CD4-positive, alpha-beta T cell treated with Interleukin-21 for 1 hour (primary cell): ENCODE measurements at places on chromosomes 12 and 14.

- no peak for DNase-seq
Observed at GRCh38 chr12:80325167-80325959, 118.7 kb upstream of the PTPRQ start.

GRCh38 chr12:51346581-51346980 is at the start of gene CELA1:
CELA1 (minus strand) TSS chr12:51346679; CDS start chr12:51346638, 41 bp downstream.
- DNase-seq: no peak

DNA sequence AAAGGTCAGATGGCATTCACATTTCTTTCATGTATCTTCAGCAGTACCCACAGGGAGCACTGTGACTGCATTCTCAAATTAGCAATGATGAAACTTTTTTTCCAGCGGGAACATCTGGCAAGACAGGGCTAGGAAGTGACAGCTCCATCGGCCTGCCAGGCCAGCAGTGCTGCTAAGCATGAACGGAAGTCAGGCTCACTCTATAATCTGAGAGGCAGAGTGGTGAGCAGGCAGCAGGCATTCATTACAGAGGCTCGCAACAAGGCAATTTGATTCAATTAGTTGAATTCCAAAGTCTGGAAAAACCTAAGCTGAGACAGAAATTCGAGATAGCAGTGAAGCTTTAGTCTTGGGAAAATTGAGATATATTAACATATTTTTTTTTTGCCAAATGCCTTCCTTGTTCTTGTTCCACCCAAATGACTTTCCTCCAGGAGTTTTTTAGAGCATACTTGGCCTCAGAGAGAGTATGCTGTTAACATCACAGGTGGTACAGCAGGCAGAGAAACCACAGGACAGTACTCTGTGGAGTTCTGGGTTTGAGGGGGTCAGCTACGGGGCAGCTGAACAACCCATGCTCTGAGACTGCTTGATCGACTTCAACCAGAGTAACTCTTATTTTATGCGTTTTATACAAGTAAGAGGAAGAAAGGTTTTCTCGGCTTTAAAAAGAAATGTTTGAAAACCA is 414.9 kb downstream of the APAF1 start:
- DNase-seq: no peak

- no peak for DNase-seq
Observed at GRCh38 chr12:17139931-17140330, 534.0 kb upstream of the LMO3 start.

- no peak for DNase-seq
Observed at GRCh38 chr12:30197392-30198057, 413.8 kb upstream of the TMTC1 start.

DNA sequence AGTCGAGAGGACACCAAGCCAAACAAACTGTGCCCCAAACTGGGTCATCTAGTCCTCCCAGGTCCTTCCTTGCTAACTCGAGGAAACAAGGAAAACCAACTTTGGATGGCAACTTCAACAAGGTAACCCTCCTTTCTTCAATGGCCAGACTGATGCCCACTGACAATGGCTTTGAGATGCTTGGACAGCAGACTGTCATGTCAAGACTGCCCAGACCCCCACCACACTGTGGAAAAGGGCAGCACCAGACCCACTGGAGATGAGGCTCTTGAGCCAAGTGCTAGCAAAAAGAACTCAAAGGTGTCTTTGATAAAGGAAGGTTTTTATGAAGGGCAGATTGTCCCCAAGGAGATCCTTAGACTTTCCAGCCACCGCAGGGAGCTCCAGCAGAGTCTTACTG is 9.0 kb upstream of the CDH24 start:
- no peak for DNase-seq

GRCh38 chr14:22466491-22466890 is 122.5 kb downstream of the DAD1 start:
- no peak for DNase-seq

GRCh38 chr12:15962760-15963159 is 51.6 kb downstream of the DERA start:
- DNase-seq: no peak

DNA sequence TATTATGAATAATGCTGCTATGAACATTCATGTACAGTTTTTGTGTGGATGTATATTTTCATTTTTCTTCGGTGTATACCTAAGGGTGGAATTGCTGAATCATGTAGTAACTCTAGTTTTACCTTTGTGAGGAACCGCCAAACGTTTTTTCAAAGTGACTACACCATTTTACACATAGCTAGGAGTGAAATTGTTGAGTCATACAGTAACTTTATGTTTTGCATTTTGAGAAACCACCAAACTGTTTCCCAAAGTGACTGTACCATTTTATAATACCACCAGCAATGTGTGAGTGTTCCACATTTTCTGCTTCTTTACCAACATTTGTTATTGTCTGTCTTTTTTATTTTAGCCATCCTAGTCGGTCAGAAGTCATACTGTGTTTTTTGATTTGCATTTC is 3.1 kb upstream of the TPH2 start:
- DNase-seq: no peak

- DNase-seq: no peak
Observed at GRCh38 chr12:4643747-4644146, 5.1 kb downstream of the AKAP3 start.

- no peak for DNase-seq
Observed at GRCh38 chr12:49015196-49015595, 3.4 kb downstream of the PRKAG1 start.

DNA sequence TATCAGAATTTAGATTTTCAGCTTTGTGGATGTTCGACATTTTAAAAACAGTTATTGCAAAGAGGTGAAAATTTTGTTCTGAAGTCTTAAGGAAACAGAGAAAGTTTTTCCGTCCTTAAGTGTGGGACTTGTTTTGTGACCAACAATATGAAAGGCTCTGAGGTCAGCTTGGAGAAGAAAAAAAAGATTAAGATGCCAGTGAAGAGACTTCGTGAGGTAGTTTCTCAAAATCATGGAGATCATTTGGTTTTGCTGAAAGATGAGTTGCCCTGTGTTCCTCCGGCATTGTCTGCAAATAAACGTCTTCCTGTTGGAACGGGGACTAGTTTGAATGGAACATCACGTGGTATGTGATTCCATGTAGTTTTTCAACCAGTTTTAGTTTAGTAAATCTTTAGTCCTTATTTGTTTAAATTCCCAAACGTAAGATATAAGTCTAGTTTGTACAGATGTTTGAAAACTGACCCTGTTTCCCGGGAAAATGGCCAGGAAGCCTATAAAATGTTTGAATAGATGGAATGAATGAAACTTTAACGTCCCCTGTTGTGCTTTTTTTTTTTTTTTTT is 682 bp downstream of the KIAA0586 start:
- peak; percentile 47 for DNase-seq

GRCh38 chr12:104171785-104172569 is 34.0 kb upstream of the NFYB start:
- no peak for DNase-seq

GRCh38 chr12:56719056-56719455 is 6.0 kb downstream of the NACA start:
- no peak for DNase-seq

GRCh38 chr14:20714593-20715250 is 26.2 kb downstream of the ANG start:
- DNase-seq: no peak

DNA sequence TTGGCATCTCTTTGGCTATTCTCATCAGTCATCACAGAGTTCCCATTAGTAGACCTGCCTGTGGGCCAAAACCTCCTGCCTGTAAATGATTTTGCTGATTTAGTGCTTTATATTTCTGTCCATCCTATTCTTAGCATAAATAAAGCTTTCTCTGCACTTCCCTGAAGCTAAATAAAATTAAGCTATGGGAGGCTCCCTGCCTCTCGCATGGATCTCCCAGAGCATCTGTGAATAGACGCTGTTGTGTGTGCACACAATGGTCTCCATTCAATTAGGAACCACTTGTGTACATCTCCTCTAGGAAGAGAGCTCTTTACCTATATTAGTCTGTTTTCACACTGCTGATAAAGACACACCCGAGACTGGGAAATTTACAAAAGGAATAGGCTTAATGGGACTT is 80.4 kb downstream of the PPFIBP1 start:
- no peak for DNase-seq

- no peak for DNase-seq
Observed at GRCh38 chr12:30908722-30909348, 17.7 kb upstream of the TSPAN11 start.

GRCh38 chr14:70809225-70810219 is at the start of gene MAP3K9:
MAP3K9 (minus strand) TSS chr14:70809513; CDS start chr14:70809171, 342 bp downstream.
- DNase-seq: peak; percentile 92

DNA sequence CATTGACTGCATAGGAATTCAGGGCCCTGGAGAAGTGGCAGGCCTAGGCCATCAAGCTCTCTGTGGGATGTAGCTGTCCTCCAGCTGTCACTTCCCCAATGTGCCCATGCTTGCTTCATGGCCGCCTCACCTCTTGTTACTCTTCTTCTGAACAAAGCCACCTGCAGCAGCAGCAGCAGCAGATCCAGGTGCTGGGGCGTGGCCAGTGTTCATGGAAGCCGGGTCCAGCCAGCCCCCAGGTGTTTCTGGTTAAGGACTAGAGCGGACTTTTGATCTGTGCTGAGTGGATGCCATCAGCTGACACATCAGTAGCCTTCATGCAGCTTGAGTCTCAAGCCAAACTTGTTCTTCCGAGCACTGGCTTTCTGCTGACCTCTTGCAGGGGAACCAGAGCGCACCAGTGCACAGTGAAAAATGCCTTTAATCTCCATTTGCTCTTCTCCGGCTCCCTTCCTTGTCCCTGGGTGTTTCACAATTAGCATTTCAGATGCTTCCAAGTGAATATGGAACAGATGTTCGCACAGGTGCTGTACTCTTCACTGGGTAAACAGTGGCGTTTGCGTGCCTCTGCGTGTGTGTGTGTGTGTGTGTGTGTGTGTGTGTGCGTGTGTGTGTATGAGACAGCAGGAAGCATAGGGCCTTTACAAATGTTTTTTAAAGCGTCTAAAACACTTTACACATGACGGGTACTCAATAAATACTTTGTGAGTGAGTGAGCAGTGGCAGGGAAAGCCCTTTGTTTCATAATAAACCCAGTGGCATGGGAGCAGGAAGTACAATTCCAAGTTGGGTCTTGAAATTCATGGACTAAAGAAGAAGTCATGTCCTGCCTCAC is 20.1 kb downstream of the TPCN1 start:
- DNase-seq: no peak

DNA sequence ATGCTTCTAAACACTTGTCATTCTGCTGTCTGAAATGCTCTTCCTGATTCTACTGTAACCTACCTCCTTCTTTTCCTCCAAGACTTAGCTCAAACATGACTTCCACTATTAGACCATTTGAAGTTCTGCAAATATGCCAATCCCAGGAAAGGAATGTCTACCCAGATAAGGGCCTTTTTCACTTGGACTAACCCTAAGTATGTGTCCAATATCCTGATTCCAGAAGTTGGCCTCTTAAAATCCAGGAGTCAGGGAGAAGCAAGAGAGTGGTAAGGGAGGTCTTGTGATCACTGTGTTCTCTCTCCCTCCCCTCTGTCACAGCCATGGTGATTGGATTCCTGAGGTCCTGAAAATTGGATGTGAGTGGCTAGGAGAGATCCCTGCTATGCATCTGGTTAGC is 30.2 kb downstream of the ADCY6 start:
- no peak for DNase-seq

DNA sequence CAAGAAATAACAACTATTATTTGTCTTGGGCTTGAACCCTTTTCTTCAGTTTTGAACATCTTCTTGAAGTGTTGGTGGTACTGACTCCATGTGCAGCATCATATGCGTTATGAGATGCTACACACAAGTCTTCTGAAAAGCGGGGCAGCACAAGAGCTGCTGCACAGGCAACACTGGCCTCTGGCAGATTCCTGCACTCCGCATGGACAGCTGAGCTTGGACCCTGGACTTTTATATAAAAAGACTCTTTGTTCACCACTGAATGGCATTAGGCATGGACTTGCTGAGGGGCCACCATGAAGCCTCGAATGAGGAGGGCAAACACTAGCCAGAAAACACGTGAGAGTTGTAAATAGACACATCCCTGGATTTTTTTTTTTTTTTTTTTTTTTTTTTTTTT is 210.8 kb upstream of the NPAS3 start:
- DNase-seq: no peak

GRCh38 chr12:53378222-53378621 is 1.8 kb upstream of the SP1 start:
- DNase-seq: no peak

DNA sequence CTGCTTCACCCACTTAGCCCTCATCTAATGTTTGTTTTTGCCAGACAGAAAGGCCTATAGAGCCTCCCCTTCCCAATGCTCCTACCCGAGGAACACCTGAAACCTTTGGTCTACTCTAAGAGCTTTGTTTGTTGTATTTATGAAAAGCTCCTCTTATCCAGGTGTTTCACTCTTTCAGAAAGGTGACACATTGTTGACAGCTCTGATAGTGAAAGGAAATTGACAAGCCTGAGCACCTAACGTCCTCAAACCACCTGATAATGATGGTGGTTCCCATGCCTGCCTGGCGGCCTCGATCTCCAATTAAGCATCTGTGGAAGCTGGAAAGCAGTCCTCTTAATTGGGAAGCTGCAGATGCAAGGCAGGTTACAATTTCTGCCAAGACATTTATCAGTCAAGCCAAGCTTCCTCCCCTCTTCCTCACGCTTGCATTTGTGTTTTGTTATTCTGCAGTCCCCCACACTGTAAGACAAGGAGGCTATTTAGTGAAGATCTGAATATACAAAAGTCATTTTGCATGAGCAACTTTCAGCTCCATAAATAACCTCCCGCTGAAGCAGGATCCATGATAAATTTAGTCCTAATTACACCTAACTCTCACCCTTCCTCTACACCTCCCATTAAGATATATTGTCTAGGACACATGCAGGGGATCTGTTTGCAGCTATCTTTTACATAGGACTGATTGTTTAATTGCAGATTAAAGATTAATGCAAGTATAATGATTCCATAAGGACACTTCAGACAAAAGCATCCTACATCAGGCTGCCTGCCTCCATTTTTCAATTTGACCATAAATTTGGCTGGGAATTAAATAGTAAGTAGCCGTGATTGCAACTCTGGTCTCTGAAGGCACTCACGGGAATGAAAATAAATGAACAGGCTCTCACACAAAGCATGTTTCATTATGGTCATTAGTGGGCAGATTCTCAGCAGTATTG is 288.6 kb downstream of the PDZRN4 start:
- no peak for DNase-seq

- no peak for DNase-seq
Observed at GRCh38 chr12:2804393-2805142, 7.9 kb upstream of the ITFG2 start.

DNA sequence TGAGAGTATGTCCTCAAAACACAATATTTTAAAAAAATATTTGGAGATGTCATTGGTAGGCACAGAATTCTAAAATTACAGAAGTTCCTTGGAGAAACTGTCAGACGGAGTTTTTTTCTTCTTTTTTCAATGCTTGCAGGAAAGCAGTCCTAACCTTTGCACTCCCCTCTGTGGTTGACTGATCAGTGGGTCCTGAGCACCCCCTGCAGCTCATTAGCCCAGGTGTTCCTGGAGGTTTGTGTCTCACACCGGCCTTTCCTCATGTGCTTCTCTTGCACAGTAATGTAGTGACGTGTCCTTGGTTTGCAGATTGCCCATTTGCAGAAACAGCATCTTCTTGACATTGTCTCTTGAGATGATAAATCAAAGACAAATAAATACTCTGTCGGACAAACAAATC is 513.0 kb downstream of the TMEM121 start:
- DNase-seq: peak; percentile 50

GRCh38 chr14:49566714-49567113 is 19.5 kb downstream of the RPS29 start:
- DNase-seq: no peak
